NAMALWA (cell line): ENCODE measurements at places on chromosomes 5 and 9.

DNA sequence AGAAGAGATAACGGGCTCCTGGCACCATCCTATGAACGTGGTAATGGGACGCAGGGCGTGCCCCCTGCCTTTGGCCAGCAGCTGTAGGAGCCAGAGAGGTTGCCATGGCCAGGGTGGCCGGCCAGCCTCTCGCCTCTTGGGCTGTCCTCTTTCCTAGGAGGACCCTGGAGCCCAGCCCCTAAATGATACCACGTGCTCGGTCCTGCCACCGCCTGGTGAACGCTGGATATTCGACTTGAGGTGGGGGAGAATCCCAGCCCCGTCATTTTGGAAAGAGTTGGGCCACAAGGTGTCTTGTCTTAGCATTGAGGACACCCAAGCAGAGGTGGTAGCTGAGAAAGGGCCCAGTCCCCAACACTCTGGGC, 391 bp upstream of the NRG2 start:
- DNase-seq, result no peak

DNA sequence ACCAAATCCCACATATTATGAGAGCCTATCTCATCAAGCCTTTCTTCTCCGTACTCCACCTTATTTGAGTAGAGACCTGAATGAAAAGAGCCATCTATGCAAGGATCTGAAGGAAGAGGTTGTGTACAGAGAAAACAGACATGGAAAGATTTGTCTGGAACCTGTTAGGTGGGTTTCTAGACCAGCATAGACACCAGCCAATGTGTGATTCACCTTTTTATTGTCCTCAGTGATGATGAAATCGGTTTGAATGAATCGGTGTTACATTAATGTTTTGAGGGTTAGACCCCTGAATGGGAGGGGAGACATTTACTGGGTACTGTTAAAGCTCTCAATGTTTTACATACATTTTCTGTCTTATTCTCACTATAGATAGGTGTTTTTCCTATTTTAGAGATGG, 223.6 kb downstream of the NMUR2 start:
- DNase-seq, result no peak

- DNase-seq, result no peak
Measured at GRCh38 chr5:108650997-108651396, 96.7 kb upstream of the FER start.

DNA sequence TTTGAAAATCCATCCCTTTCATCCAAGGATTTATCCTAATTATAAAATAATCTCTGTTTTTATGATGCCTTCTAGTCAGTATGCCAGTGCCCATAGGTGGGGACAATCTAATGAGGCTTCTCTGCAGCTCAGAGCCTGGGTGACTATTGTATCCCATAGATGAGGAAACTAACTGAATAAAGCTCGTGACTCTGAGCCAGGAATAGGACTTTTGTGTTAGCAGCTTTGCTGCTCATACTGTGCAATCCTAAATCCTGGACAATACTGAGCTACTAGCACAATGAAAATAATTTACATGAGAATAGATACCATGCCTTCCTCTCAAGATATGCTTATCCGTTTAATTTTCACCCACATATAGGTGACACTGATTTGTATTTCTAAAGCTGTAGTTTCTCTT, 443.0 kb downstream of the PLK2 start:
- DNase-seq, result no peak

GRCh38 chr5:68822796-68823195, 271.0 kb upstream of the SLC30A5 start:
- no peak for DNase-seq

DNA sequence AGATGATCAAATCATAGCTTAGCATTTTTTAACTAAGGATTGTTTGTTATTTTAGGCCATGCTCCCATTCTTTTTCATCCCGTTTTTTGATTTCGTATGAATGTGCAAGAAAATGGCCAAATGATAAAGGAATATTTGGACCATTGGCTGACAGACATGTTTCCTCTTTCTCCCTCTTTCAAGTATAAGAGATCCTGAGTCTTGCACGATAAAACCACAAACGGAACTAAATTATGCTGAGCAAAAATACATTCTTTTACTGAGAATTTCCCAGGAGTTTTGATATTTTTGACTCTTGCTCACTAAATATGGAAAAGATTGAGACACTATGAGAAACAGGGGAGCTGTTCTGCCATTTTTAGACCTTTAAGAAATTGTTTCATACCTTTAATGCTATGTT, 90.4 kb upstream of the KLF9 start:
- DNase-seq, result no peak

- DNase-seq, result no peak
Measured at GRCh38 chr9:19746223-19746622, 42.6 kb downstream of the SLC24A2 start.

GRCh38 chr5:16809395-16810207, 126.5 kb downstream of the MYO10 start:
- no peak for DNase-seq

GRCh38 chr5:173882632-173883031, 5.5 kb upstream of the CPEB4 start:
- DNase-seq, result no peak

- no peak for DNase-seq
Measured at GRCh38 chr5:40405996-40406740, 273.5 kb upstream of the PTGER4 start.

DNA sequence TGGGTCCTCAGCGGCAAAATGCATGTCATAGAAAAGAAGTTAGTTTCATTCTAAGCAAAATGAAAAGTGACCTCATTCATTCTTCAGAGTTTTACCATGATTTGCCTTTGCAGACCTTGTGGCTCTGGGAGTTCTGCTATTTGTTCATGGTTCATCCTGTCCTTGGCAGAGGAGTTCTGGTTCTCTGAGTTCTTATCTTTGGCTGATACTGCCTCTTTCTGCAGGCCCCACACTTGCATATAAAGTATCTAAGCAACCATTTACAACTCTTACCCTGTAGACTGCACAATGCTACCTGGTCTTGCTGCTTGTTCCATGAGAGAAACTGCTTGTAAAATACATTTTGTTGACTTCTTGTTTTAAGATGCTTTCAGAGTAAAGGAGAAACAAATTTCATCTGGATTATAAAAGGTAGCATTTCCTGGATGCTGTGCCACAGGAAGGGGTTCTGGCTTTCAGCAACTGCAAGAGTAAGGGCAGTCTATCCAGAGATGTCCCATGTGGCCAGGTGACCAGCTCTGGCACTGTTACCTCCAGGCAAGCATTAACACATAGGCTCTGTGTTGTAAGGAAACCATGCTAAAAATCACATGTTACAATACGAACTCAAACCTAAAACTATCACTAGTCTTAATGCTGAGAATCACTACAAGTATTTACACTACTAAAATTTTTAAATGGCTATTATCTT, 513.2 kb downstream of the SPOCK1 start:
- DNase-seq, result no peak

DNA sequence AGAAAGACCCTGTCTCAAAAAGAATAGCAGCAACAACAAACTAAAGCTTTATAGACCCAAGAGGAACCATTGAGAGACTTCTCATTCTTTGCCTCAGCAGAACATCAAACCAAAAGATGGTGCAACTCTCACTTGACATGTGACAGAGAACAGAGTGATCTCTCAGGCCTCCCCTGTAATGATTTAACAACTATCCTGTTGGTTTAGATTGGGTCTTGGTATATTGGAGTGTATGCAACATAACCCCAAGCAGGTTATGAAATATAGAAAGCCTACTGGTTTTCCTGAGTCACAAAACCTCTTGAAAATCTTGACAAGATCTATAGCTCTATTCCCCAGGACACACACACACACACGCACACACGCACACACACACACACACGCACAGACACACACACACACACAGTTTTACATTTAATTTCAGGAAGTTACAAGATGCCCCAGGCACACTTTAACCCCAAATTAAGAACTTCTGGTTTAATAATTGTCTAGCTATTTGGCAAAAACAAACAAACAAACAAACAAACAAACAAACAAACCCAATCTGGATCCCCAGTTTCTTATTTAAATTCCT, 6.5 kb upstream of the FGF1 start:
- DNase-seq, result no peak

- DNase-seq, result no peak
Measured at GRCh38 chr5:172868436-172868923, 34.4 kb downstream of the ERGIC1 start.

- peak; percentile 53 for DNase-seq
Measured at GRCh38 chr9:133485531-133486260, 6.8 kb upstream of the SLC2A6 start.

DNA sequence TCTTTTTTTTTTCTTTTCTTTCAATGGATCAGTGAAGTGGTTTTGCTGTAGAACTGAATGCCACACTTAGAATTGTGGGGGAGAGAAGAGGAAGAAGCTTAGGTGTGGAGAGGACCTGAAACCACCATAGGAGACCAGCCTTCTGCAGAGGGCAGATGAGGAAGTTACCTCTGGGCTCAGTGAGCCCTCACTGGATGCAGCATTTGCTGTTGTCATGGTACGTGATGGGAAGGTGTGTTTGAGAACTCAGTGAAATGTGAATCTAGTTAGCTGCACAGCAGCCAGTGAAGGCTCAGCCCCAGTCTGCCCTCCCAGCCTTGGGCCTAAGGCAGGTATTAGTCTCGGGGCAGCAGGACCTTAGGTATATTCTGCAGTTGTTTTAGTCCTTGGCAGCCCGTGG, 17.5 kb downstream of the CYFIP2 start:
- DNase-seq, result peak; percentile 77

GRCh38 chr9:132639322-132639721, 30.5 kb downstream of the DDX31 start:
- DNase-seq, result no peak

DNA sequence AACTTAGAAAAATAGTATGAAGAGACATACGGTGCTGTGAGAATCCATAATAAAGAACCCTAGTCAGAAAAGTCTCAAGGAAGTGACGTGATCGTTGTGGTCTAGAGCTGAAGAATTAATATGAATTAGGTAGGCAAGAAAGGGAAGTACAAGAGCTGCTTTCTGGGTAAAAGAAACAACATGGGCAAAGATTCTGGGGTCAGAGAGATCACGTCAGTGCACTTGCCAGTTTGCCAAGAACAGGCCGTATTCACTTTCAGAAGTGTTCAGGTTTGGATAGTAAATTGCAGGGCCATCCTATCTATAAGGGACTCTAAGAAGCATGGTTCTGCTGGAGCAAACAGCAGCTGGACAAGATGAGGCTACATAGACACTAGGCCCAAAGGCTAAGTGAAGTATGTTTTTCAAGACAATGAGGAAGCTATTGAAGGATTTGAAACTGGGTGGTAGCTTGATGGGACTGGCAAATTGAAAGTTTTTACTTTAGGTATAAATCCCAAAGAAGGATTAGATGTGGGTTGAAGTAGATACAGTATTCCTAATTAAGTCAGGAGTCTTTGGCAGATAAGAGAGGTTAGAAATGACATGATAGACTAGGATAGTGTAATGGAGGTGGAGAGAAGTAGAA, 4.8 kb upstream of the CHD1 start:
- peak; percentile 58 for DNase-seq

GRCh38 chr5:90528601-90529193, 687 bp downstream of the LYSMD3 start:
- DNase-seq, result peak; percentile 38

- no peak for DNase-seq
Measured at GRCh38 chr5:127886-128285, 35.9 kb downstream of the PLEKHG4B start.

DNA sequence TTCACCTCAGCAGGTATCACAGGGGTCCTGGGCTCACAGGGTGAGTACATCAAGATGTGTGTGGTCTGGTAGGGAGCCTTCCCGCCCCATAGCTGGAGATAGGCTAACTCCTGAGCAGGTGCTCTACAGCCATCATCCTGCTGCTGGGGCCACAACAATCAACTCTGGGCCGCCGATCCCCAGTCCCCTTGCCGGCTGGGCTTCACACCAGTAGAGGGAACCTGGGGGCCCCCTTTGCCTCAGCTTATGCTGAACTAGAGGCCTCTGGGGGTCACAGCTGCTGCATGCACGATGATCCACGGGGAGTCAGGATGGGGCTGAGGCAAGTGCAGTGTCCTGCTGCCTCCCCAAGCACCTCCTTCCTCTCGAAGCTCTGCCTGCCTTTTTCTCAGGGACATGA, 46.5 kb downstream of the IRF1 start:
- DNase-seq, result no peak

DNA sequence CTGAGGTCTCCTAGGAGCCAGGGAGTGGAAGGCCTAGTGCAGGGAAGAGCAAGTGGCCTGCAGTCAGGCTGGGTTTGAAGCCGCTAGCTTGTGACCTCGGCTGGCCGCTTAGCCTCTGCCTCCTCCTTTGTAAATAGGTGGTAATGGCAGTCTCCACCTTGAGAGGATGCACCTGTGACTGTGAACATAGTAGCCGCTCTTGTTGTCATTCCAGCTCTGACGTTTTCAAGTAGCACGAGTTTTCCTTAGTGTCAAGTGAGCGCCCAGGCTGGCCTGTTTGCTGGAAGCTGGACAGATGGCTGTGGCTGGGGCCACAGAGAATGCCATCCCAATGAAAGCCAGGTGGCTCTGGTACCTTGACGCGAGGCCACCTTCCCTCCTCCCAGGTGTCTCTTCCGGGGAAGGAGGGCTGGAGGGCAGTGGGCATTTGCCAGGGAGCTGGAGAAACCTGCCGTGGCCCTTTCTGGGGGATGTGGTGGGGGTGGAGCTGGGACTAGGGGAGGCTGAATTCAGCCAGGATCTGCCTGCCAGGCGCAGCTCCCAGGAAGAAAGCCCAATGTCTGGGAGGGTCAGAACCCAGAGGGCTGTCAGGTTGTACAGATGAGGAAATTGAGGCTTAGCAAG, 2.5 kb downstream of the ASS1 start:
- DNase-seq, result no peak

GRCh38 chr9:78304357-78304756, 7.4 kb downstream of the PSAT1 start:
- no peak for DNase-seq

GRCh38 chr5:55636177-55636576, 75.9 kb downstream of the SLC38A9 start:
- no peak for DNase-seq

GRCh38 chr5:108168915-108169314, 213.0 kb downstream of the FBXL17 start:
- DNase-seq, result no peak

- peak; percentile 48 for DNase-seq
Measured at GRCh38 chr9:33223696-33224095, 16.3 kb upstream of the SPINK4 start.

DNA sequence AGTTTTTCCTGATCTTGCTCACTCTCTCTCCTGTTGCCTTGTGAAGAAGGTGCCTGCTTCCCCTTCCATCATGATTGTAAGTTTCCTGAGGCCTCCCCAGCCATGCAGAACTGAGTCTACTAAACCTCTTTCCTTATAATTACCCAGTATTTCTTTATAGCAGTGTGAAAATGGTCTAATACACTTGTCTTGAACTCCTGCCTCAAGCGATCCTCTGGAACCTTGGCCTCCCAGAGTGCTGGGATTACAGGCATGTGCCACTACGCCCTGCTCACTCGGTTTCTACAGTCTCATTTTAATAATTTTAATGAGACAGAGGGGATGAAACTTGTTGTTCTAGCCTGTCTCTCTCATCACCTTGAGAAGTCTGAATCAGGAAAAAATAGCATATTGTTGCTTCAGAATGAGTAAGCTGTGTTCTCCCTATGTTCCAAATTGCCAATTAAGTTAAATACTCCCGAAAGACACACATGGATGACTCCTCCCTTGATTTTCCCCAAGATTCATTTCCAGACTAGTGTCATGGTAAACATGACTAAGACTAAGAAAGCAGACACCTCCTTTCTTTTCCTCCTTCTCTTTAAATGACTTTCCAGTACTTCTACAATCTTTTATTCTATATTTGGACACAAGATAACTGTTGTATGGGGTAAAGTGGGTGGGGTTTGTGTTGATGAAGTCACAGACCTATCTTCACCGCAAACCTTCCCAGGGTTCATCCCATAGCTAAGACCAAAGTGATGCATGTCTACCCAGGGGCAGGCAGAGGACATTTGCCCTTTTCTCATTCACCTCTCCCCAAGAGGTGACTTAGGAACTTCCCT, 7.8 kb upstream of the DNAJC18 start:
- DNase-seq, result no peak
